RCC 7860 (cell line): ENCODE measurements at places on chromosomes 5 and 9.

GRCh38 chr9:98807070-98807813, at the start of gene GALNT12:
GALNT12 (plus strand) TSS chr9:98807670; CDS start chr9:98807699, 29 bp downstream.
- no peak for DNase-seq

GRCh38 chr9:135038826-135039225, 48.6 kb upstream of the OLFM1 start:
- no peak for DNase-seq

DNA sequence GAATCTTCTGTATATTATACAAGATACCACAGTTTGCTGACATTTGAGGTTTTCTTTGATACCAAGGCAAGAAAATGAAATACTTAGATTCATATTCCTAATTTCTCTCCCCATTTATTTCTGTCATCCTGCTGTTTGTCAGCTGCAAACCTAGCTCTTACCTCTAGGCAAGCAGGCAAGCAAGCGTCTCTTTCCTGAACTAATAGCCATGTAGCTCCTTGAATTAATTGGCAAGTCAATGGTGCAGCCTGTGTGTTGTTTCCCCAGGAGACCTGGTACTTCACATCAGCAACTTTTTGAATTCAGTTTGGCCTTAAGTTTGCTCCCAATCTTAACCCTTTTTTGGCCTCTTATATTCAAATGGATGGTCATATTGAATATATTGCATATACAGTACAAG, 573.6 kb upstream of the ARRDC3 start:
- DNase-seq = no peak

DNA sequence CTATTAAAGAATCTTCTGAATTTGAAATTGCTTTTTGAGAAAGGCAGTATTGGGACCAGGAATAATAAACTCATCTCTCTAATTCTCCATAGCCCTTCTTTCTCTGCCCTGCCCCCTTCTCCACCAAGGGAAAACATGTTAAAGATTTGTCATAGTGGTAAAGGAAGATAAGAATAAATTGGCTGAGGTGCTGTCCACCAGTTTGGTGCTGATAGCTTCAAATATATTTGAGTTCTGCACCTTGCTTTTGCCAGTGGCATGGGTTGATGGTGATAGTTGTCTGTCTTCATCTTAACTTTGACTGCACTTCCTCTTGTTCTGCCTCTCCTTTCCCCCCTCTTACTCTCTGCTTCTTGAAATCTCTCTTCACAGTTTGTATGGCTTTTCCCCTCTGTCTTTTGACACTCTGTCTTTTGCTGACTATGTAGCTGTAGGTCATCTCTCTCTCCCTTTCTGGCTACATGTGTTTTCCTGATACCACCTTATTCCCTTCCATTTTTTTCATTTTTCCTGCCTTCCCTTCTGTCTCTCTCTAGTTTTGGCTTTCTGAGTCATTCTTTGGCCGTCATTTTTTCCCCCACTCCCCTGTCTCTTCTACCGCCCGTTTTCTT, 56.6 kb downstream of the NDUFS4 start:
- no peak for DNase-seq

- DNase-seq = peak; percentile 83
These were observed 94.6 kb downstream of the KDM4C start for GRCh38 chr9:6852243-6852963.
